SK-N-SH (cell line): ENCODE measurements at places on chromosomes 4 and X. TPM values are rescaled to one million over a fixed set of nuclear protein-coding genes. Genes with fewer than 3 reads are reported as not detected.

IL1RAPL2 gene
- polyA plus RNA-seq = 0.08 and 0.13 TPM in 2 replicates

DUSP21 gene
- polyA plus RNA-seq = not detected in 2 replicates

UBA1 gene
- 249 and 283 TPM in 2 replicates for polyA plus RNA-seq

GASK1B gene
- polyA plus RNA-seq = 3.7 and 7.2 TPM in 2 replicates

FAT4 gene
- 6.6 and 8.7 TPM in 2 replicates for polyA plus RNA-seq

GPC4 gene
- polyA plus RNA-seq = 0.05 and 0.16 TPM in 2 replicates

APLN gene
- polyA plus RNA-seq = 0.71 and 0.82 TPM in 2 replicates

EGF gene
- 0.89 and 2.4 TPM in 2 replicates for polyA plus RNA-seq

MXRA5 gene
- polyA plus RNA-seq = 5.3 and 7.9 TPM in 2 replicates

GLOD5 gene
- polyA plus RNA-seq = not detected in 2 replicates

SLITRK2 gene
- polyA plus RNA-seq = not detected in 2 replicates

F8A2 gene
- not detected in 2 replicates for polyA plus RNA-seq

EVC2 gene
- polyA plus RNA-seq = not detected in 2 replicates

TMEM175 gene
- polyA plus RNA-seq = 43.1 and 54.2 TPM in 2 replicates

PAGE3 gene
- not detected in 2 replicates for polyA plus RNA-seq

TACR3 gene
- polyA plus RNA-seq = not detected in 2 replicates

SYP gene
- polyA plus RNA-seq = 0.76 and 0.93 TPM in 2 replicates

POU3F4 gene
- not detected in 2 replicates for polyA plus RNA-seq

MMAA gene
- 2.2 and 3.2 TPM in 2 replicates for polyA plus RNA-seq

PPBP gene
- polyA plus RNA-seq = not detected in 2 replicates

ADAMTS3 gene
- polyA plus RNA-seq = 0.99 and 1.3 TPM in 2 replicates

WNK3 gene
- polyA plus RNA-seq = 0.54 and 0.73 TPM in 2 replicates

CDX4 gene
- polyA plus RNA-seq = not detected in 2 replicates

CXorf49 gene
- not detected in 2 replicates for polyA plus RNA-seq

STBD1 gene
- 1.6 and 1.8 TPM in 2 replicates for polyA plus RNA-seq

SSX3 gene
- 0.16 and 0.21 TPM in 2 replicates for polyA plus RNA-seq

HS3ST1 gene
- not detected in 2 replicates for polyA plus RNA-seq

CLCN4 gene
- polyA plus RNA-seq = 1.1 and 1.5 TPM in 2 replicates

KLHL34 gene
- polyA plus RNA-seq = not detected in 2 replicates

PDE5A gene
- polyA plus RNA-seq = 6.4 and 10.1 TPM in 2 replicates

PHKA1 gene
- polyA plus RNA-seq = 4.8 and 6.2 TPM in 2 replicates

GLUD2 gene
- 0.03 and 0.31 TPM in 2 replicates for polyA plus RNA-seq

LINC00632 gene
- 0.31 and 1.2 TPM in 2 replicates for polyA plus RNA-seq

FRG1 gene
- polyA plus RNA-seq = 11.2 and 12.4 TPM in 2 replicates

TMPRSS11A gene
- not detected in 2 replicates for polyA plus RNA-seq

FSTL5 gene
- polyA plus RNA-seq = 0.07 and 0.10 TPM in 2 replicates

SPIN2A gene
- 0.46 and 0.67 TPM in 2 replicates for polyA plus RNA-seq

PPP1R2C gene
- not detected in 2 replicates for polyA plus RNA-seq

MND1 gene
- polyA plus RNA-seq = 1.3 and 2.4 TPM in 2 replicates

PROM1 gene
- polyA plus RNA-seq = not detected in 2 replicates

SHOX gene
- not detected in 2 replicates for polyA plus RNA-seq

FAM47E gene
- polyA plus RNA-seq = 1.8 and 2.5 TPM in 2 replicates

APOOL gene
- 2.4 and 3.2 TPM in 2 replicates for polyA plus RNA-seq

GAGE12E gene
- not detected in 2 replicates for polyA plus RNA-seq

IQSEC2 gene
- 21.3 and 24.7 TPM in 2 replicates for polyA plus RNA-seq

ITIH6 gene
- not detected in 2 replicates for polyA plus RNA-seq

HPGDS gene
- polyA plus RNA-seq = not detected in 2 replicates

ADGRL3 gene
- 0.02 and 0.03 TPM in 2 replicates for polyA plus RNA-seq

ARAP2 gene
- polyA plus RNA-seq = not detected in 2 replicates

NUDT10 gene
- 1.8 and 2.3 TPM in 2 replicates for polyA plus RNA-seq

ASMT gene
- polyA plus RNA-seq = 0.26 TPM in 1 of 2 replicates, not detected in the other
